ENCODE measurements at places on chromosomes 4 and X.
A peak's percentile ranks its signal among the peaks of the same experiment; 100 is the strongest.

GRCh38 chrX:152822383-152823086 is 8.0 kb downstream of the CETN2 start:
- DNase-seq, result peak; percentile 60

DNA sequence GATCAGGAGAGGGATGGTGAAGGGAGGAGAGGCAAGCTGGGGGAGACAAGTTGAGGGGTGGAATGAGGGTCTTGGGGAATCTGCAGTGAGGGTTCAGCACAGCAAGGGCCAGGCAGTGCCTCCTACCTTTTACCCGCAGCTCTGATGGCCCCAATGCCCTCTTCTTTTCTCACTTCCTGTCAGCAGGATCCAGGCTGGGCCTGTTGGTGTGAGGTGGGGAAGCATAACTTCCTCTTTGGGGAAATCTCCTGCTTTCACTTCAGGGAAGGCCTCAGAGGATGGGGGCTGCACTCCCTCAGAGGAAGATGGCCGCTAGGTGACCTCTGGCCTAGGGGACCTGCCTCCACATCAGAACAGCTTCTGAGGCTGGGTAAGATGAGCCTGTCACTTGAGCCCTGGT is 36.5 kb downstream of the EFNB1 start:
- no peak for DNase-seq

DNA sequence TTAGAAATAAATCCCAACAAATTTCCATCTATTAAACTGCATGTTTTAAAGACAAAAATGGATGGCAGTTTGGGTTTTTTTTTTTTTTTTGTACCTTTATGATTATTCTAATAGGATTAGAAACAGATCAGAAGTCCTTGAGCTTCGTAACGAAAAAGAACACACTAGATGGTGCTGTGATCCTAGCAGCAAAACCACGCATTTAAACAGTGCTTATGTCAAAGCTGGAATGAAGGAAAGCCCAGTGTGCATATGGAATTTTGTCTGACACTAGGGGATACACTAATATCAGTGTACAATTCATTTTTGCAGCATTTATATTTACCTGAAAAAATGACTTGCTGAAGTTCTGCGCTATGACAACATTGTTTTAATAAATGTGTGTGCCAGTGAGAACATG is 229.1 kb downstream of the VEGFC start:
- no peak for DNase-seq

DNA sequence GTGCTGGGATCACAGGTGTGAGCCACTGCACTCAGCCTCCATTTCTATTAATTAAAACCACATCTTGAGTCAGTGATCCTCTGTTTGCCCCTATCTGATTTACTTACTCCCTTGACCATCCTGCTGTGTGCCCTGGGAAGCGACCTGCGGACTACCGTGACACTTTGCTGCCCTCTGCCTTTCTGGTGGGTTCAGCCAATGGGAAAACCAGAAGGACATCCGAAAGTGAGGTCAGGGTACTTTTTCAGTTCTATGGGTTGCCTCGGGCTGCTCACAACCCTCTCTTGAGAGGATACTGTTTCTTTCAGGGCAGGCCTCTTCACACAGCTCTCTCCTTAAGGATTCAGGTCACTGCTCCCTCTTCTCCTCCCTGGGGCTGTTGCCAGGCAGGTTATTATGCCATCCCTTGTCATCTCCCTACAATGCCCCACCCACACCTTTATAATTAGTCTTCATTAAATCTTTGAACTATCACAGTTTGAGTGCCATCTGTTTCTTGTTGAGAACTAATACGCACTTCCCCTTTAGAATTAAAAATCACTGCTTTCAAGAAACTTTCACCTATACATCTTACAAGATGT is 21.4 kb downstream of the PLAC8 start:
- no peak for DNase-seq

- DNase-seq, result no peak
Observed at GRCh38 chr4:56323327-56323726, 64.0 kb downstream of the AASDH start.

DNA sequence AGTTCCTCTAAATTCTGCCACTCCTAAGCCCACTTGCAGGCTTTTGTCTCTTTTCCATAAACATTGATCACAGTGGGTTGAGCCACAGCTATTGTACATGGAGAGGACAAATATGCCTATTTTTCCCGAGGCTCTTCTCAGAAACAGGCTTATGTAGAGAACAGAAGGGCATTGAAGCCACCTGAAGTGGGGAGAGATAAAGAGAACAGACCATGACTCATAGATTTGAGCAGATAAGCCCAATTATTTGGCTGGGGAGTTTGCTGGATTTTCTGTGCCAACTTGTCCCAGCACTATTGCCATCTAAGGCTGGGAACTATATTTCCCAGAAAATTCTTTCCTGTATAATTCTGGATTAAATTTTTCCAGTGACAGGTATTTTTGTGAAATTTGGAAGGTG is 446.1 kb upstream of the RPS6KA3 start:
- no peak for DNase-seq

- DNase-seq, result no peak
Observed at GRCh38 chr4:138774940-138775339, 240.6 kb upstream of the NOCT start.

DNA sequence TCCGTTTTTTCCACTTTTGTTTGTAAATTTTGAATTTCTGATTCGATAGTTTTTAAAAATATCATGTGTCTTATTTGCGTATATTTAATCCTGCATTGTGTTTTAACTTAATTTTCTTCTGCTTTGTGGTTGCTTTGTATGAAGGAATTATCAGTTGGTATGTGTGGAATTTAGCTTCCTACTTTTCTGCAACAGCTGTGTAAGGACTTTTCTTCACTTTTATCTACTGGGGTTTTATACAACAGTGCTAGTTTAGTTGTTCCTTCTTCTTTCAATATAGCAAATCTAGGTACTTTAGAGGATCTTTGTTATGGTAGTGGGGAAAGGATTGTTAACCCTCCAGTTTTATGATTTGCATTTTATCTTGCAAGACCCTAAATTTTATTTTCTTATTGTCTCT is 410.3 kb downstream of the CCSER1 start:
- DNase-seq, result no peak

DNA sequence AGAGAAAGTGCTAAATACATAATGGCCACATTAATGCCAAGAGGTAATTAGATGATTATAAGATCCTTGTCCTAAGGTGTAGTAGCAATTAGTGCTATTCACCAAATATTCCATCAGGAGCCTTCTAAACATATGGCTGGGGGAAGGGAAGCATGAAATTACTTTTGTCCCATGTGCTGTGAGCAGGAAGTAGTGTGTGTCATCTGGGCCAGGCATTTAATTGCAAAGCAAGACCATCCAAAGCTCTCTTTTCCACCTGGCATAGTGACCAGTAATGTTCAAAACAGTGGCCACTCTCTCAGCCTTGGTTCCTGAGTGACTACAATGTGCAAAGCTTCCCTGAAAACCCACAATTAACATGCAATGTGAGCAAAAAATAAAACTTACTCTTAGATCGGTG is 144.2 kb upstream of the FAM241A start:
- DNase-seq, result no peak

GRCh38 chr4:173478201-173478912 is 51.7 kb downstream of the HAND2 start:
- DNase-seq, result no peak

DNA sequence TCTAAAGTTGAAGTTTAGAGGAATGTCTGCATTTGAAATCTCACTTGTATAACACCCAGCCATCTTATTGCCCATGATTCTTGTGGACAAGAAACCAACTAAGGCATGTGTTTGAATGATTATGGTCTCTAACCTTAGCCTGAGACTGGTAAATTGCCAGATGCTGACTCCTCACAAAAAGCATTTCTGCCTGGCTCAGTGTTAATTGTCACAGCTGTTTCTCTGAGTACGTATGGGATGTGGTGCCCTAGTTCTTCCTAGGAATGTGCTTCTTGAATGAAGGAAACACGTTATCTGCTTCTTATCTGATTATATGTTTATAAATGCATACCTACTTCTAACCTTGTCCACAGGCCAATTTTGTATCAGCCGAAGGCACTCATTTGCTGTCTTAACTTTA is 63.1 kb upstream of the NDP start:
- no peak for DNase-seq

GRCh38 chr4:109745830-109746229 is 16.0 kb upstream of the PLA2G12A start:
- no peak for DNase-seq

DNA sequence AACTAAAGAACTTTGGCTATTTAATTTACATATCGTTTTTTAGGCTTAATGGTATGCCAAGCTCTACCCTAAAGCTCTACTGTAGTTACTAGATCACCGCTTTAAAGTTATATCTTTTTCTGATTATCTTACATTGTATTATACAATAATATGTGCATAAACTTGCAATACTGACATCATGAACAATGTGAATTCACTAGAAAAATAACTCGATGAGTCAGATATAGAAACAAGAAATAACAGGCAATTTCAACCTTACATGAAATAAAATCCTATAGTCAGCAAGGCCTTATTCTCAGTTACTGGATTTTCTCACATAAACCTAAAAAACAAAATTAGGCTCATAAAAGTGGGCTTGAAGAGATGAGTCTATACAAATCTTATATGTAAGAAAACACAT is 32.5 kb downstream of the PDGFC start:
- no peak for DNase-seq

DNA sequence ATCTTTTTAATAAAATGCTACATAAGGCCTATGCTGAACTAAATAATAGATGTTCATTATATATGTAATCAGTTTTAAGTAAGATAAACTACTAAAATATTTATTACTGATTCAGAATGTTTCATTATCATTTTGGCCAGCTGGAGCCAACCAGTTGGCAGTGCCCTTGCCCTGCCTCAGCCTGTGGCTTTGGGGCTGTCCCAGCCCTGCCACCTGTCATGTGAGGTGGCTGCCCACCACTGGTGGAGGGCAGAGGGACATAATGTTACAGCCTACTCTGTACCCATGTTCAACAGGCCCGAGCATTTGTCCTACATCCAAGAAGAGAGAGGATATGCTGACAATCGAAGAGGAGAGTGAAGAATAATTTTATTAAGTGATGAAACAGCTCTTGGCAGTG is 422.2 kb downstream of the SPIN4 start:
- no peak for DNase-seq

GRCh38 chrX:88101968-88102367 is 584.4 kb downstream of the KLHL4 start:
- peak; percentile 82 for DNase-seq

GRCh38 chr4:144579411-144580030 is 66.4 kb upstream of the HHIP start:
- no peak for DNase-seq

Data from MM.1S (cell line).